A549 treated with dexamethasone at 1 μM for 4 hours (cell line): ENCODE measurements at places on chromosomes 2 and 18. TPM values are rescaled to one million over a fixed set of nuclear protein-coding genes. Genes with fewer than 3 reads are reported as not detected.

The CDCA7 gene
- 36.8 to 48.3 TPM (median 44.3 TPM) in 5 replicates for total RNA-seq

The LONRF2 gene
- 1.5 to 3.3 TPM (median 2.1 TPM) in 5 replicates for total RNA-seq

The MTIF2 gene
- 43.3 to 47.7 TPM (median 45.1 TPM) in 5 replicates for total RNA-seq

The RBKS gene
- 6.8 to 8.0 TPM (median 7.5 TPM) in 5 replicates for total RNA-seq
